ENCODE measurements at places on chromosomes 3 and 15.

- no peak for DNase-seq
Measured at GRCh38 chr15:92603743-92604470, 51.7 kb downstream of the FAM174B start.

DNA sequence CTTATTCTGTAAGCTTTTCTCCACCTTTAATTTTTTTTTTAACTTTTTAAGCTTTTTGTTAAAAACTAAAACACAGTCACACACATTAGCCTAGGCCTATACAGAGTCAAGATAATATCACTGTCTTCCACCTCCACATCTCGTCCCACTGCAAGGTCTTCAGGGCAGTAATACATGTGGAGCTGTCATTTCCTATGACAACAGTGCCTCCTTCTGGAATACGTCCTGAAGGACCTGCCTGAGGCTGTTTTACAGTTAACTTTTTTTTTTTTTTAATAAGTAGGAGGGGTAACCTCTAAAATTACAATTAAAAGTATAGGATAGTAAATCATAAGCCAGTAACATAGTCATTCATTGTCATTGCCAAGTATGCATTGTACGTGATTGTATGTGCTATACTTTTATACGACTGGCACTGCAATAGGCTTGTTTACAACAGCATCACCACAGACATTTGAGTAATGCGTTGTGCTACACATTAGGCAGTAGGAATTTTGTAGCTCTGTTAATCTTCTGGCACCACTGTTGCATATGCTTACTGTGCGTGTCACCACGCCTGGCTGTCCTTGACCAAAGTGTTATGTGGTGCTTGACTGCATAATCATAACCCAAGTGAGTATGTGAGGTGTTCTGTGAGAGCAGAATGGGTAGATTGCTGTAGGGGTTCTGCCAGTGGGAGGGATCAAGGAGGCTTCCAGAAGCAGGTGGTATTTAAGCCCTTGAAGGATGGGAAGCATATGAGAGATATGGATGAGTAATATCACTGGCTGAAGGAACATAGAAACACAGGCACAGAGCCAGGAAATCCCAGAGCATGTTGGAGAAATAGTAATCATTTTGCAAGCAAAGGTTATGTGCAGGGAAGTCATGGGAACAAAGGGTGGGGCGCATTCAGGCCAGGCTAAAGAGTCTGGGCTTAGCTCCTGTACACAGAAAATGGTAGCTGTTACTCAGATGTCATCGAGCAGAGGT, 18.3 kb downstream of the FBXO22 start:
- DNase-seq, result peak; percentile 27

- DNase-seq, result no peak
Measured at GRCh38 chr3:70620956-70621355, 308.5 kb upstream of the MDFIC2 start.

GRCh38 chr15:69760890-69761568, 308.4 kb downstream of the RPLP1 start:
- DNase-seq, result peak; percentile 97

DNA sequence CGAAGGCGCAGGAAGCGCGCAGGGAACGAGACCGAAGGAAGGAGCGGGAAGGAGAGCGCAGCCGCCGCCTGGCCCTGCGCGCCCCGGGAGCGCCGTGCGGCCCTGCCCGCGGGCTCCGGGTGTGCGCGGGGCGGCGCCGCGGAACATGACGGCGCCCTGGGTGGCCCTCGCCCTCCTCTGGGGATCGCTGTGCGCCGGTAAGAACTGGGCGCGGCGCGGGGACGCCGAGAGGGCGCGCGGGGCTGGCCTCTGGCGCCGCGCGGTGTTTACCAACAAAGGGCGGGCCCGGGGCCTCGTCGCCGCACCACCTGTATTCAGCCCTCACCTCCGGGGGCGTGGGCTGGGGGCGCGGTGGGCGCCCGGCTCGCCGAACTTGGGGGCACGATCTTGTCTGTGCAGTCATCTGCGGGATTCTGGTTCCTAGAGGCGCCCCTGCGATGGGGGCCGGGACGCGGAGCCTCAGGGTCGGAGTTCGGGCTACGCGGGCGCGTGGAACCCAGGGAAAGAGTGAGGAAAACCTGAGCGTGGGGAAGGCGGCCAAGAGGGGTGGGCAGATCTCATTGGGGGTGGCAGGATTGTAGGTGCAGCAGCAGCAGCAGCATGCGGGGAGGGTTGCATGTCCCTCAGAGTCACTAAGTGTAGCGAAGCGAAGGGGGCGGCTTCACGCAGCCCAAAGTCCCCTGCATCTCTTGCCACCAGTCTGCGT, 641 bp downstream of the ACVR2B start:
- no peak for DNase-seq

DNA sequence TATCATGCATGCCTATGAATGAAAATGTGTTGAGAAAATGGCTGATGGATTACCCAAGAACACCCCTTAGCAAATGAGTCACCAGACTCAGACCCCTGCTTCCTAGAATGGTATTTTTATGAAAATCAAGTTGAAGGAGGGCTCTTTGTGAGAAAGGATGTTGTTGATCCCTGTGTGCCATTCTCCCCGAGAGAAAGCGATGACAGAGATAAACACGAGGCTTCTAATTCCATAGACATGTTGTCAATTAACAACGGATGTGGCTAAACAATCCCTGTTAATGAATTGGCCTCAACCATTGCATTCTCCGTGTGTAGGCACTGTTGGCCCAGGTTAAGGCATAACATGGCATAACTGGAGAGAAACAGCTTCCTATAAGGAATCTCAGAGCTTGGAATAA, 5.8 kb upstream of the OXTR start:
- DNase-seq, result no peak

Measured in HS-27A (cell line).